CD8-positive, alpha-beta memory T cell (primary cell): ENCODE measurements at places on chromosomes 2 and 18.

- DNase-seq, result no peak
These were observed 39.3 kb downstream of the RAB10 start for GRCh38 chr2:26072925-26073768.

GRCh38 chr2:219638217-219638947 lies 11.0 kb downstream of the SLC4A3 start:
- no peaks in the 10 kb centered on the region for H3K27me3 ChIP-seq
- H3K4me1 ChIP-seq, result no peaks in the 10 kb centered on the region
- H3K27ac ChIP-seq, result no peak overlapping the region
- H3K36me3 ChIP-seq, result no peaks in the 10 kb centered on the region

DNA sequence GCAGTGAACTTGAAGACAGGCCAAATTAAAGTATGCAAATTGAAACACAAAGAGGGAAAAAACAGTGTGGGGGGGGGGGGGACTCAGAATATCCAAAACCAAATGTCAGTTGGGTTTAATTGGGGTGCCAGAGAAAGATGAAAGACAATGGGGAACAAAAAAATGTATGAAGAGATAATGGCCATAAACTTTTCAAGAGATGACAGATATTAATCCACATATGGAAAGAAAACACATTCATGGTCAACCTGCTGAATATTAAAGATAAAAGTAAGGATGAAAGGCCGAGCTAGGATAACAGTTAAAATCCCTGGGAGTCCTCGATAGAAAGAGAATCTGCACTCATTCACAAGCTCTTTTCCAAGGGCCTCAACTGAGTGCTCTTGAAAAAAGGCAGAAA lies 26.6 kb downstream of the SMAD2 start:
- H3K27ac ChIP-seq, result no peak overlapping the region
- no peak overlapping the region for H3K4me3 ChIP-seq
- no peak for DNase-seq

DNA sequence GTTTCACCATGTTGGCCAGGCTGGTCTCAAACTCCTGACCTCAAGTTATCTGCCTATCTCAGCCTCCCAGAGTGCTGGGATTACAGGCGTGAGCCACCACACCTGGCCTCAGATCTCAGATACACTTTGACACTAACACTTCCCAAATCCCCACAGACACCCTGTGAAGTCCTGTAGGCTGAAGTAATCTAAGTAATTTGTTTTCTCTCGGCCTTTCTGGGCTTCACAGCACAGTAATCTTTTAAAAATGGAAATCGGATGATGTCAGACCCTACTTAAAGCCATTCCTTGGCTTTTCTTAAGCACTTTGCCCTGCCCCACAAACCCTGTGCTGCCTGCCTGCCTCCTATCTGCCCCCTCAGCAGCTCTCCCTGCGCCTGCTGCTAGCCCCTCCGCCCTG lies 16.2 kb downstream of the ATIC start:
- H3K36me3 ChIP-seq, result peaks cover 27% of the 10 kb centered on the region
- H3K27ac ChIP-seq, result no peak overlapping the region
- no peaks in the 10 kb centered on the region for H3K4me1 ChIP-seq
- no peak overlapping the region for H3K4me3 ChIP-seq
- DNase-seq, result no peak

DNA sequence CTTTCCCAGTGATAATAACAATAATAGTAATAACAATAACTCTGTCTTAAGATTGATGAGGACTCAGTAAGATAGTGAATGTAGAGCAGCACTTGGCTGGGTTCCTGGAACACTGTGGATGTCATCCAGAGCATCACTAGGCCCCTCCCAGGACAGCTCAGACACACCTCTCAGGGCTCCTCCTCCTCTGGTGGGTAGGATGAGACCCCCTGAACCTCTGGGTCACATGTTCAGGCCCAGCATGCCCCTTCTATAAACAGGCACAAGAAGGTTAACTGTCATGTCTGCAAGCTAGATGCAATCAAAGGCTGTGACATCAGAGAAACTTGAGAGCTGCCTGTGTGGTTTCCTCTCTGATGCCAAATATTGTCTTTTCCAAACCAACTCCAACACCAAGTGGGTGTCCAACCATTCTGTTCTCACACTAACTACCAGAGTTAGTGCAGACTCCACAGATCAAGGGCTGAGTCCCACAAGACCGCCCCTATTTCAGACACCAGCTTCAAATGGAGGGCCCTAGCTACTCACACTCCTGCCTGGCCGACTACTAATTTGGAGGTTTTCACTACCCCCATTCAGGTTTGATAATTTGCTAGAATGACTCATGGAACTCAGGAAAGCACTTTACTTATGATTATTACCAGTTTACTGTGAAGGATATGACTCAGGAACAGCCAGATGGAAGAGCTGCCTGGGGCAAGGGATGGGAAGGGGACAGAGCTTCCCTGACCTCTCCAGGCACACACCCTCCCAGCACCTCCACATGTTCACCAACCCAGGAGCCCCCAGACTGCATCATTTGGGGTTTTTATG lies 46.4 kb upstream of the BZW1 start:
- no peak for DNase-seq
- no peaks in the 10 kb centered on the region for H3K27me3 ChIP-seq
- H3K4me3 ChIP-seq, result no peak overlapping the region
- no peak overlapping the region for H3K27ac ChIP-seq

GRCh38 chr2:647003-647560 lies 30.1 kb downstream of the TMEM18 start:
- no peaks in the 10 kb centered on the region for H3K4me1 ChIP-seq
- H3K27me3 ChIP-seq, result no peaks in the 10 kb centered on the region
- no peak overlapping the region for H3K4me3 ChIP-seq

DNA sequence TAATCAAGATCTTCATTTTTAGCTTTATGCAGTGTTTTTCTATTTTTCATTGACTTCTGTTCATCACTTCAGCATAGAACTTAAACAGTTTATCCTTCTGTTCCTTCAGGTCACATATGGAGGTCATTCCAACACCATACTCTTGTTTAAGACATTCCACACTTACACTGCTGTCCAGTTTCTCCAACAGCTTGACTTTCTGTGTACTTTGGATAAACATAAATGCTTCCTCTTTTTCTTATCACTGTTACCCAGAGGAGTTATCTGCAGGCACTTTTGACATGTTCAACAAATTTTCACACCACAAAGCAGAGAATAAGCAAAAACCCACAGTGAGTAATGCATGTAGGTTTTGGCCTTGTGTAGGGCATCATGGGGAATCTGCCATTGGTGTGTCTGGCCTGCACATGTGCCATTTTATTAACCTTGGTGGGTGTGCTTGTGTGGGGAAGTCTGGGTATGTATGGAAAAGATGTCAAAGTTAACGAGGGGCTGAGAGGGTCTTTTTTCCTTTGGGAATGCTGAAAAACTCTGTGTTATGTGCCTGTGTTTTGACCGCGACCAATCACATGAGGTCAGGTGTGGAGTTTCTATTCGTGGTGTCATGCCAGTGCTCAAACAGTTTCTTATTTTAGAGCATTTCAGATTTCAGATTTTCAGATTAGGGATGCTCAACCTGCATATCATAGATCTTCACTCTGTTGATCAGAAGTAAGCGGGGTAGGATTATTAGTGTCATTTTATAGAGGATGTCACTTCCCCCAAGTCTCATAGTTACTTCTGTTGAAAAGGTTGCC lies 53.9 kb upstream of the ACVR1 start:
- no peak for DNase-seq
- H3K4me1 ChIP-seq, result no peaks in the 10 kb centered on the region
- H3K4me3 ChIP-seq, result no peak overlapping the region
- no peaks in the 10 kb centered on the region for H3K27me3 ChIP-seq
- peak overlapping the region; percentile 25 for H3K27ac ChIP-seq
- no peaks in the 10 kb centered on the region for H3K36me3 ChIP-seq

- no peak overlapping the region for H3K27ac ChIP-seq
- no peaks in the 10 kb centered on the region for H3K4me1 ChIP-seq
- DNase-seq, result no peak
- no peaks in the 10 kb centered on the region for H3K36me3 ChIP-seq
- H3K27me3 ChIP-seq, result no peaks in the 10 kb centered on the region
These were observed 486.7 kb upstream of the GCFC2 start for GRCh38 chr2:76197428-76197827.

DNA sequence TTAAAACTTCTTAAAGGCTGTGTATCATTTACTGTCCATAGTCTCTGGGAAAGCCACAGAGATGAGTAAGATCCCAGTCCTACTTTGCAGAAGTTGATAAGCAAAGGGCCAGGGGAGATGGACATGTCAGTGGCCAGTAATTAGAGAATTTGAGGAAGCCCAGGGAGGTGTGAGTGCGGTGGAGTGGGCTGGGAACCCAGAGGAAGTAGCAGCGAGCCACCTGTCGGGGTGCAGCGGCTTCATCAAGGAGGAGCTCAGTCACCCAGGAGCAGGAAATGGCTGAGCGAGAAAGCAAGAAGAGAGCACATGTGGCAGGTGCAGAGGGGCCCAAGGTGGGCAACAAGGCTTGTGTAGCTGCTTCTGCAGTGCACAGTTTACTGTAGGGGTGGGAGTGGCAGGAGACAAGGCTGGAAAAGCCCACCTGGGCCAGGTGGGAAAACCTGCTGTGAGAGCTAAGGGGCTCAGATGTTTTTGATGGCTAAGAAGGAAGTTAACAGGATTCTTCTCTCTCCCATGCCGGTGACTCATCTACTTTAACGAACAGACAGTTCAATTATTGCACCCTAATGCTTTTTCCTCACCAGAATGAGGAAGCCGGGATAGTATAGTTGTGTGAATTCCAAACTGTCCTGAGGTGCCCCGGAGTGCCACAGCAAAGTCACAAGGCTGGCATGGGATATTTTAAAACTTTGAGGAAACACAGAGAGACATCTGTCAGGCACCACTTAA lies 34.8 kb upstream of the MGAT5 start:
- no peak overlapping the region for H3K27ac ChIP-seq
- DNase-seq, result peak; percentile 6
- H3K27me3 ChIP-seq, result no peaks in the 10 kb centered on the region
- H3K4me1 ChIP-seq, result peaks cover 43% of the 10 kb centered on the region
- peak overlapping the region; percentile 29 for H3K4me3 ChIP-seq

DNA sequence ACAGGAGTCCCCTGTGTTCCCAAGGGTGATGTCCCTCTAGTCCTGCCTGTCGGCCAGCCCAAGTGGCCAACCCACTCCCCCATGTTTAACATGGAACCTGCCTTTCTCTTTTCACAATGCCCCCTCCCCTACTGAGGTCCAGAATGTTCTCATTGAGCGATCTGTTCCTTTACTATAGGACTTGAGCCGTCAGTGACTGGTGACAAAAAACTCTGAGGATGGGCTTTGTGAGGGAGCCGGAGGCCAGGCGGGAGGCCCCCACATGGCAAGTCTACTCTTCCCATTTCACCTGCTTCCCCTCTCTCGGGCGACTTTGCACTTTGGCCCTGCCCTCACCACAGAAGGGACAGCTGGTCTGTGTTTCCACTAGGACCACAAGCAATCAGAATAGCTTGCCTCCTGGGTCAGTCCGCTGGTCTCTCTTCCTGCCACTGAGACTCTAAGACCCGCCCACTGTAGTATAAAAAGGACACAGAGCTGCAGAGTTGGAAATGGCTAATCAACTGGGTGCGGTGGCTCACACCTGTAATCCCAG lies 146.5 kb upstream of the RAB12 start:
- H3K4me1 ChIP-seq, result no peaks in the 10 kb centered on the region
- no peak for DNase-seq
- H3K27me3 ChIP-seq, result no peaks in the 10 kb centered on the region
- no peak overlapping the region for H3K27ac ChIP-seq
- H3K4me3 ChIP-seq, result no peak overlapping the region

GRCh38 chr2:236208019-236208926 lies 40.1 kb upstream of the GBX2 start:
- no peaks in the 10 kb centered on the region for H3K4me1 ChIP-seq
- no peaks in the 10 kb centered on the region for H3K27me3 ChIP-seq
- H3K36me3 ChIP-seq, result no peaks in the 10 kb centered on the region
- DNase-seq, result no peak
- no peak overlapping the region for H3K4me3 ChIP-seq
- no peak overlapping the region for H3K27ac ChIP-seq

- no peaks in the 10 kb centered on the region for H3K4me1 ChIP-seq
- no peak overlapping the region for H3K27ac ChIP-seq
- H3K4me3 ChIP-seq, result no peak overlapping the region
- H3K27me3 ChIP-seq, result no peaks in the 10 kb centered on the region
- no peak for DNase-seq
- H3K36me3 ChIP-seq, result no peaks in the 10 kb centered on the region
These were observed 482.0 kb downstream of the ZNF516 start for GRCh38 chr18:76013057-76013456.

DNA sequence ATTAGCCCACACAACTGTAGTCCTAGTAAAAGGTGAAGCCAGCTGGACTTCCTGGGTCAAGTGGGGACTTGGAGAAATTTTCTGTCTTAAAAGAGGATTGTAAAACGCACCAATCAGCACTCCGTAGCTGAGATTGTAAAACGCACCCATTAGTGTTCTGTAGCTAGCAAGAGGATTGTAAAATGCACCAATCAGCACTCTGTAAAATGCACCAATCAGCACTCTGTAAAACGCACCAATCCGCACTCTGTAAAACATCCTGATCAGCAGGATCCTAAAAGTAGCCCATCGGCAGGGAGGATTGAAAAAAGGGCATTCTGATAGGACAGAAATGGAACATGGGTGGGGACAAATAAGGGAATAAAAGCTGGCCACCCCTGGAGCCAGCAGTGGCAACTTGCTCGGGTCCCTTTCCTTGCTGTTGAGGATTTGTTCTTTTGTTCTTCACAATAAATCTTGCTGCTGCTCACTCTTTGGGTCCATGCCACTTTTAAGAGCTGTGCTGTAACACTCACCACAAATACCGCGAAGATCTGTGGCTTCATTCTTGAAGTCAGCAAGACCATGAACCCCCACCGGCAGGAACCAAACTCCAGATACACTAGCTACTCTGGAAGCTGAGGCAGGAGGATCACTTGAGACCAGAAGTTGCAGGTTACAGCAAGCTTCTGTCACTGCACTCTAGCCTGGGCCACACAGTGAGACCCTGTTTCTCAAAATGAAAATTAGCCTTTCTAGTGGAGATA lies 102.6 kb downstream of the HS6ST1 start:
- H3K4me3 ChIP-seq, result no peak overlapping the region
- H3K27me3 ChIP-seq, result no peaks in the 10 kb centered on the region
- H3K36me3 ChIP-seq, result no peaks in the 10 kb centered on the region
- H3K27ac ChIP-seq, result no peak overlapping the region
- no peak for DNase-seq

DNA sequence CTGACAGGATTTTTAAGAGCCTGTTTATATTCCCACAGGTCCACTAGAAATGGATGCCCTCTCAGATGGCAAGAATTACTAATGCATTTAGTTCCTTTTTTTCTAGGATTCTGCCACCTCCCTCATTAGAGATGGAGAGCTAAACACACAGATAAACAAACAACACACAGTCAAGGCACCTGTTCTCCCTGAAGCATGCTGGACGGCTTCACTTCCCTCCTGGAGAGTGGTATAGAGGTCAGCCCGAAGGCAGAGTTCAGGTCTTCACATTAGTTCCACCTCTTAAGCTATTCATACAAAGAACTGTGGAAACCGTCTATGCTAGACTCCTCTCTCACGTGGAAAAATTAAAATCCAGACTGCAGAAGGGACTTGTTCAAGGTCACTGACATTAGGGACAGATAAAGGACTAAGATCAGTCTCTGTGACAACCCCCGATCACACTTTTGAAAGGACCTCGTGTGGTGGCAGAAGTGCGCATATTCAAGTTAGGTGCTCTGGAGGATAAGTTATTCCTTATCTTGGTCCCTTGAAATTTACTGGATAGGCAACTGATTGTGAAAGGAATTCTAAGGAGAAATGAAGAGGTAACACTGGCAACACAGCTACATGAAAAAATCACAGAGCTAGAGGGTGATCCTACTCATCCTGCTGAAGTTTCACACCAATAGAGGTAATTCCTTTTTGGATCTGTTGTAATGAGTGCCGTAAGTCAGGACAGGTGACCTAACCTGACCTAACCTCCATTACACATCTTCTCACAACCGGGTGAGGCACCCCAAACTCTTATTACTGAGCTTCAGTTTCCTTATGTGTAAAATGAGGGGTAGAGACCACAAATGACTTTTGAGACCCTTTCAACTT lies 75.1 kb downstream of the SPRED2 start:
- no peak overlapping the region for H3K4me3 ChIP-seq
- H3K36me3 ChIP-seq, result no peaks in the 10 kb centered on the region
- DNase-seq, result no peak
